ENCODE measurements at places on chromosomes 4 and X.

- H3K27me3 ChIP-seq: no peaks in the 10 kb centered on the region
These were observed 57.6 kb downstream of the TNIP2 start for GRCh38 chr4:2698504-2698903.

DNA sequence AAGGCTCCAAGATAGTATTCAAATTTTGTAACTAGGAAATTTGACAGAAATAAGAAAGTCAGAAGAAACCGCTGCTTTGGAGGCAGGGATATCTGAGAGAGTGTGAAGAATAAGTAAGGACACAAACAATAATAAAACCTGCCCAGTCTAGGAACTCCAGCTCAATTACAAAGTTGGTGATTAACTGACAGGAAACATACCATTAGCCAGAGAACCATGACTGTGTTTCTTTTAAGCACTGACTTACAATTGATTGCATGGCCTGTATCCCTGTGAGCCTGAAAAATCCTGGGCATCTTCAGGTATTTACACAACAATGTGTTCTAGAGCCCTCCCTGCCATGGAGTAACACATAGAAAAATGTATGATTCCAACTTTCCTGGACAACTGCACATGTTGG lies 127.4 kb downstream of the GRIA3 start:
- no peak overlapping the region for H3K4me3 ChIP-seq
- H3K27me3 ChIP-seq: no peaks in the 10 kb centered on the region
- H3K27ac ChIP-seq: no peak overlapping the region
- H3K36me3 ChIP-seq: no peaks in the 10 kb centered on the region
- no peak for DNase-seq

DNA sequence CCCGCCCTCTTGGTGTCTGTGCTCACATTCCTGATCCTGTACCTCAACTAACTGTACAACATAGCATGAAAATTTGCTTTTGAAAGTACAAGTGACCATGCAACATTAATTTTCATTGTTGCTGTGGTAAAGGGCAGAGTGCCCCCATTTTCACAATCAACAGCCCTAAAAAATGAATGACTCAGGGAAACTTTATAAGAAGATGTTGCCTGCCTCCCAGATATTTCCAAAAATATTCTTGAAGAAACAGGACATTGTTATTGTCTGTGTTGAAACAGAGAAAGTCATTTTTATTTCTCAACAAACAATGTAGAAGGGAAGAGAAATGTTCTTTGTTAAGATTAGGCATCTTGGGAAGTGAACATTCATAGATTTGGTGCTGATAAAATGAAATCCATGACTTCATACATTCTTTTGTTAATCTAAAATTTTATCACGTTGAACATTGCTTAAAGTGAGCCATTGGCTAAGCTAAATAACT lies 113.9 kb upstream of the ANXA3 start:
- H3K36me3 ChIP-seq: no peaks in the 10 kb centered on the region
- H3K27me3 ChIP-seq: no peaks in the 10 kb centered on the region
- H3K4me3 ChIP-seq: no peak overlapping the region
- DNase-seq: no peak
- H3K27ac ChIP-seq: no peak overlapping the region

DNA sequence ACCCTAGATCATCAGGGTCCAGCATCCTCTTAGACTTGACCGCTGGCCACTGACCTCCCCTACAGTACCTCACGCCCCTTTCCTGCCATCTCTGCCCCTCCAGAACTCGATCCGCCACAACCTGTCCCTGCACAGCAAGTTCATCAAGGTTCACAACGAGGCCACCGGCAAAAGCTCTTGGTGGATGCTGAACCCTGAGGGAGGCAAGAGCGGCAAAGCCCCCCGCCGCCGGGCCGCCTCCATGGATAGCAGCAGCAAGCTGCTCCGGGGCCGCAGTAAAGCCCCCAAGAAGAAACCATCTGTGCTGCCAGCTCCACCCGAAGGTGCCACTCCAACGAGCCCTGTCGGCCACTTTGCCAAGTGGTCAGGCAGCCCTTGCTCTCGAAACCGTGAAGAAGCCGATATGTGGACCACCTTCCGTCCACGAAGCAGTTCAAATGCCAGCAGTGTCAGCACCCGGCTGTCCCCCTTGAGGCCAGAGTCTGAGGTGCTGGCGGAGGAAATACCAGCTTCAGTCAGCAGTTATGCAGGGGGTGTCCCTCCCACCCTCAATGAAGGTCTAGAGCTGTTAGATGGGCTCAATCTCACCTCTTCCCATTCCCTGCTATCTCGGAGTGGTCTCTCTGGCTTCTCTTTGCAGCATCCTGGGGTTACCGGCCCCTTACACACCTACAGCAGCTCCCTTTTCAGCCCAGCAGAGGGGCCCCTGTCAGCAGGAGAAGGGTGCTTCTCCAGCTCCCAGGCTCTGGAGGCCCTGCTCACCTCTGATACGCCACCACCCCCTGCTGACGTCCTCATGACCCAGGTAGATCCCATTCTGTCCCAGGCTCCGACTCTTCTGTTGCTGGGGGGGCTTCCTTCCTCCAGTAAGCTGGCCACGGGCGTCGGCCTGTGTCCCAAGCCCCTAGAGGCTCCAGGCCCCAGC lies 5.2 kb downstream of the FOXO4 start:
- peak; percentile 47 for DNase-seq
- H3K36me3 ChIP-seq: peaks cover 16% of the 10 kb centered on the region
- H3K4me3 ChIP-seq: no peak overlapping the region
- peak overlapping the region; percentile 4 for H3K27ac ChIP-seq
- H3K4me1 ChIP-seq: peaks cover 71% of the 10 kb centered on the region
- peaks cover 9% of the 10 kb centered on the region for H3K27me3 ChIP-seq

GRCh38 chr4:90852237-90852636 lies 725.0 kb downstream of the CCSER1 start:
- H3K4me1 ChIP-seq: no peaks in the 10 kb centered on the region
- no peak for DNase-seq
- no peaks in the 10 kb centered on the region for H3K27me3 ChIP-seq
- no peaks in the 10 kb centered on the region for H3K36me3 ChIP-seq
- no peak overlapping the region for H3K27ac ChIP-seq

All from activated naive CD4-positive, alpha-beta T cell treated with anti-CD3 and anti-CD28 coated beads, Interleukin-2, amount 10 ng/mL, durations not matched to agents 7 days and 5 days (primary cell).